ENCODE measurements at places on chromosomes 12 and 14. TPM values are rescaled to one million over a fixed set of nuclear protein-coding genes. Genes with fewer than 3 reads are reported as not detected.

CLEC1B gene
- total RNA-seq, result not detected

CD4 gene
- not detected for total RNA-seq

GRCh38 chr14:63269561-63270225 is 49.0 kb downstream of the GPHB5 start:
- no peak for DNase-seq

GPR65 gene
- total RNA-seq, result not detected

PCED1B gene
- total RNA-seq, result 1.9 TPM

GNB3 gene
- 2.3 TPM for total RNA-seq

C12orf50 gene
- not detected for total RNA-seq

NUAK1 gene
- total RNA-seq, result 68.8 TPM

DNA sequence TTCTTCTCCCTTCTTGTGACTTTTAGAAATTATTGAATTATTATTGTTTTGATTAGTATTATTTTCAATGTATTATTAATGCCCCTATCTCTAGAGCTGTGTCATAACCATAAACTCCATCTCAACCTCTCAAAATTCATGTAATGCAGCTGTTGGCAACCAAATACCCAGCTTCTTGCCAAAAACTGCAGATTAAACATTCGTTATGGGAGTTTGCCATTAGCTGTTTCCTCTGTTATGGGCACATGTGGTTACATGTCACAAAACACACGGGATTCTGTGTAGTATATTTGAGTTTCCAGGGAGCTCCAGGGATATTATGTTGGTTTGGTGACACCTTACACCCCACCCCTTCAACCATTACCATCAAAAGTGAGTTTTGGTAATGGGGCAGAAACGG is 2.8 kb upstream of the ALX1 start:
- DNase-seq, result no peak

TRIAP1 gene
- 76.2 TPM for total RNA-seq

DNA sequence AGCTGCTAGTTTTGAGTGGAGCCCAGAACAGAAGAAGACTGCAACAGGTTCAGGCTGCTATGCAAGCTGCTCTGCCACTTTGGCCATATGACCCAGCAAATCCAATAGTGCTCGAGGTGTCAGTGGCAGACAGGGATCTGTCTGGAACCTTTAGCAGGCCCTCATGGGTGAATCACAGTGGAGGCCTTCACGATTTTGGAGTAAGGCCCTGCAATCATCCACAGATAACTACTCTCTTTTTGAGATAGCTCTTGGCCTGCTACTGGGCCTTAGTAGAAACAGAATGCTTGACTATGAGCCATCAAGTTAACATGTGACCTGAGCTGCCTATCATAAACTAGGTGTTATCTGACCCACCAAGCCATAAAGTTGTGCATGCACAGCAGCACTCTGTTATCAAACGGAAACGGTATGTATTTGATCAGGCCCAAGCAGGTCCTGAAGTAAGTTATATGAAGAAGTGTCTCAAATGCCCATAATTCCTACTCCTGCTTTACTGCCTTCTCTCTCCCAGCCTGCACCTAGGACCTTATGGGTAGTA is 116.9 kb upstream of the CCDC196 start:
- DNase-seq, result no peak

PMCH gene
- total RNA-seq, result not detected

DNA sequence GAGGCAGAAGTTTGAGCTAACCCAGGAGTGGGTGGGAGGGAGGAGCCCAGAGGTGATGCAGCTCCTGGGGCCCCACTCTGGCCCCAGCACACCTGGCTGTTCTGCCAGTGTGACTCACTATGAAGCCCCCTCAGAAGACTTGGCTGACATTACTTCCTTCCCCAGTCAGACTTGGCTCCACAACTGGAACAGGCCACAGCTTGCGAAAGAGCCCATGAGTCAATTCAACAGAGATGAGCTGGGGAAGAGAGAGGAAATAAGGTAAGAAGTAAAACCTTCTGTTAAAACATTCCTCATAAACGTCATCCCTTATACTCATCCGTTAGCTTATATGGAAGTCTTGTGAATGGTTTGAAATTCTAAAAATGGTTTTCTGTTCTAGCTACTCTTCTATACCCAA is 245.9 kb downstream of the ADAMTS20 start:
- no peak for DNase-seq

- no peak for DNase-seq
Measured at GRCh38 chr12:224330-224729, 10.4 kb upstream of the SLC6A12 start.

HOXC6 gene
- 0.70 TPM for total RNA-seq

ZNF10 gene
- total RNA-seq, result 1.8 TPM

DNA sequence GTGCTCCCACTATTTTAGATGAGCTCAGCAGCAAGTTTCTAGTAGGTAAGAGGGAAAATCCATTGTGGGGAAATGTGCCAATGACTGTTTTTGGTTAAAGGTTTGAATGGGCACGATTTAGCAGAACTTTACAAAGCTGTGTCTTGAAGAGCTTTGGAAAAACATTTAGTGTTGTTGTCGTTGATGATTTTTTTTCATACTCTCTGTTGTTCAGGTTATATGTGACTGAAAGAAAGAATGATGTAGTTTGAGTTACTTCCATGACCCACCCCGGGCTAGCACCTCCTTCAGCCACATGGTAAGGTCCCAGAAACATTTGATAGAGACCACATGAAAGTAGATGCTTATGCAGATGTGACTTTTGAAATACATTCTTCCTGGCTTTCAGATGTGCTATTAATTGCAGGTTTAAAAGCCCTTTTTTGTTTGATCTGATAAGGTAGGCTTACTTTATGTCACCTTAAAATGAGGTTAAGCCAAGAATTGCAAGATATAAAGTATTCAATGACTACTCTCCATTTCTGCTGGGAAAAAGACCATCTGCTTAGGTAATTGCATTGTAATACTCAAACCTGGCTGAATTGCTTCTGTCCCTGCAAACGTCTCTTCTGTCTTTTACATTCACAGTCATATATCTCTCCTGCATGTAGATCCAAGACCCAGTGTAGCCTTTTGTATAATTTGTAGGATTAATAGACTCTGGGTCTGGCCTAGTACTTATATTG is 250.6 kb downstream of the RGS6 start:
- no peak for DNase-seq

GRCh38 chr14:30270200-30271161 is 288.5 kb upstream of the G2E3 start:
- DNase-seq, result peak; percentile 55

GRCh38 chr12:56688846-56689109 is 694 bp upstream of the PTGES3 start:
- DNase-seq, result no peak

DNA sequence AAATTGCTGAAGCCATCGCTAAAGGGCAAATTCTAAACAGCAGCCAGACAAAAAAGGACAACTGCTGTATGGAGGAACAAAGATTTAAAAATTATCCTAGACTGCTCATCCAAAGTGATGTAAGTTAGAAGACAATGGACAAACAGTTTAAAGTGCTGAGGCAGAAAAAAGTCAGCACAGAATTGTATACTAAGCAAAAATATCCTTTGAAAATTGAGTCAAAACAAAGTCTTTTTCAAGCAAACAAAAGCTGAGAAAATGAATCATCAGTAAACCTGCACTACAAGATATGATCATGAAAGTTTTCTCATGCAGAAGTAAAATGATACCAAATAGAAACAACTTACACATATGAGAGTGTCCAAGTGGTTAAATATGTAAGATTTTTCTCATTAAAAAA is 43.6 kb downstream of the EML5 start:
- DNase-seq, result no peak

- DNase-seq, result no peak
Measured at GRCh38 chr12:6635856-6636531, at the start of gene LPAR5. Gene LPAR5 (minus strand): TSS chr12:6635959. CDS start chr12:6621248, 14,711 bp downstream.

FRS2 gene
- total RNA-seq, result 22.2 TPM

DNA sequence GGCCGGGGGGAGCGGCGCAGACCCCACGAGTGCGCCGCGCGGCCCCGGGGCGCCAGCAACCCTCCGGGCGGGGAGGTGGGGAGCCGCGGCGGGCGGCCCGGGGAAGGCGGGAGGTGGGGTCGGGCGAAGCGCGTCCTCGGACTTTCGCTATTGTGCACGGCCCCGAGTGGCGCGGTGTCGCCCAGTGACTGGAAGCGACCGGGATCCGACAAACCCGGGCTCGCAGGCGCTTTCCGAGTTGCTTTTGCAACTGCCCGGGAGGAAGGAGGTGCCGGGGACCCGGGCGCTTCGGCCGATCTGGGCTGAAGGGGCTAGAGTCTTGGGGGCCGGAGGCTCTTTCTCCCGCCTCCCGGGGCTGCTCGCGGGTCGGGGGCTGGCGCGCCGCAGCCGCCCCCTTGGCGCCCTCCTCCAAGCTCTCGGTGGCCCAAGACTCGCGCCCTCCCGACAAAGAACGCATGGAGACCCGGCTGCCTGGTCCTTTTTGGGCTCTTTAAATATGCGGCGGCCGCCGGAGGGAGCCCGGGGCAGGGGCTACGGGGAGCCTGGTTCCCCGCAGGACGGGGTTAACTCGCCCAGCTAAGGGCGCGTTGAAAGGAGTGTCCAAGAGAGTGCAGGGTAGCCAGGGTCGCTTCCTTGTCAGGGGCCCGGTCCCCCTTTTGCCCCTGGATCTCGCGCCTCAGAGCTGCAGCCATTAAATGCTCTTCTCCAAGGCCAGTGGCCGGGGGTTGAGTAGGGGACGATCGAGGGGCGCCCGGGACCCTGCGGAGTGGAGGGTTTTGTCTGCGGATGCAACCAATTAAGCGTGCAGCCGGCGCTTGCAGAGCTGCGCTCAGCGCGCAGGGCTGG is 1.4 kb downstream of the HMGA2 start:
- no peak for DNase-seq

GLT8D2 gene
- 3.8 TPM for total RNA-seq

DNA sequence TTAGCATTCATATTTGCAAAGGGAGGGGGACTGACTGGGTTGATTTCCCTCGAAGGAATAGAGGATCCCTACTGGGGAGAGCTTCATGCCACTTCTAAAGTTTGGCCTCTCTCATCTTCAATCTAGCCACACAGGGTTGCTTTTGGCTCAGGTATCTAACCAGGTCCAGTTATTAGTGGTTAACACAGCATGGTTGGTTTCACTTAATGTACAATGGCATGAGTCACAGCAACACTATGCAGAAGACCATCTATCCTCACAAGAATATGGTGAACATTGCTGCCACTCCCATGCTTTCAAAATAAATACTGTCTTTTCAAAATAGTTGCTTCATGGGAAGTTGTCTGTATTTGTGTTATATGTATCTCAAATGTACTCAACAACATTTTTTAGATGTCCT is 6.6 kb upstream of the RAB3IP start:
- no peak for DNase-seq

DNA sequence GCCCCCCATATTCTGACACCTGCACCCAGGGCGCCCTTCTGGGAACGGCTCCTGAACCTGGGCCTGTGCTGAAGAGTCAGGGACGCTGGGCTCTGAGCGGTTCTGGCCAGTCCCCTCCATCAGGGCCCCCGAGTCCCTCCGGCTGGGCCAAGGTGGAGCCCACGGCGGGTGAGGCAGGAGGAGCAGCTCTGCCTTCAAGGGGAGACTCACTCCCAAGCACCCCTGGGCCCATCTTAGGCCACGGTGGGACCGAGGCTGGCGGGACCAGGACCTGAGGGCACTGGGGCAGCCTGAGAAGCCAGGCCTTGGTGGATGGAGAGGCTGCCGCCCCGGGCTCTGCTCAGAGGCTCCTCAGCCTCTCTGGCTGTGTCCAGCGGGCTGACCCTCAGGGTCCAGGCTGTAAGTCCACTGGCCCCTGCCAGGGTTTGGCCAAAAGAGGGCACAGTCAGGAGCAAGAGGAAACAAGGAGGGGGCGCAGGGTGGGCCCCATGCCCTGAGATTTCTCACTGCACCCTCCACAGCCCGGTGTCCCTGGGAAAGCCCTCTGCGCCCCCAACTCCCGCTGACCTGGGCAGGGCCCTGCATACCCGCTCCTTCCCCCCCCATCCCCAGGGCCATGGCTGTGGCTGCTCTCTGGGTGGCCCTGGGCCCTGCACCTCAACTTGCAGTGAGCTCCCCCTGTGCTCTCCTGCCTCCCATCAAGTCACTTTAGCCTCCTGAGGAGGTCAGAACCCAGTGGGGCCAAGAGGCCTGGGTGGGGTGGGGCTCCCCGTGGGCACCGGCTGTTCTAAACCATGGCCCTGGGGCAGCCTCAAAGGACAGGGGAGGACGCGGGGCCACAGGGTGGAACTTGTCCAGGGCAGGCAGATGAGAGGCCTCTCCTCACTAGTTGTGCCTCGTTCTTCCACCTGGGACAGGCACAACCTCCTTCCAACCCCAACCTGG is 266.4 kb upstream of the SFSWAP start:
- DNase-seq, result no peak

MORN3 gene
- 0.73 TPM for total RNA-seq

- DNase-seq, result no peak
Measured at GRCh38 chr12:25755971-25756260, 202.6 kb upstream of the RASSF8 start.

GRCh38 chr12:115209230-115209629 is 525.3 kb upstream of the TBX3 start:
- no peak for DNase-seq

ARMH4 gene
- 6.6 TPM for total RNA-seq

DNA sequence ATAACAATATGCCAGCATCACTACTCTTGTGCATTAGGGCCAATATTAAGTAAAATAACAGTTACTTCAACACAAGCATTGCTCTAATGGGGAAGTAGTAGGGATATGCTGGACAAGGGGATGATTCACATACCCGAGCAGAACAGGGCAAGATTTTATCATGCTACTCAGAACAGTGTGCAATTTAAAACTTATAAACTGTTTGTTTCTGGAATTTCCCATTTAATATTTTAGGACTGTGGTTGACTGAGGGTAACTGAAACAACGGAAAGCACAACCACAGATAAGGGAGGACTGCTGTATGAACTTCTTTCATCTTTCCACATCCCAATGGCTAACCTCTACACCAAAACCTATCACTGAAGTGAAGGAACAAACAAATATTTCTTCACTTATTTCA is 36.8 kb downstream of the SARNP start:
- no peak for DNase-seq

- DNase-seq, result no peak
Measured at GRCh38 chr12:4353785-4354208, 25.7 kb downstream of the FGF23 start.

DNA sequence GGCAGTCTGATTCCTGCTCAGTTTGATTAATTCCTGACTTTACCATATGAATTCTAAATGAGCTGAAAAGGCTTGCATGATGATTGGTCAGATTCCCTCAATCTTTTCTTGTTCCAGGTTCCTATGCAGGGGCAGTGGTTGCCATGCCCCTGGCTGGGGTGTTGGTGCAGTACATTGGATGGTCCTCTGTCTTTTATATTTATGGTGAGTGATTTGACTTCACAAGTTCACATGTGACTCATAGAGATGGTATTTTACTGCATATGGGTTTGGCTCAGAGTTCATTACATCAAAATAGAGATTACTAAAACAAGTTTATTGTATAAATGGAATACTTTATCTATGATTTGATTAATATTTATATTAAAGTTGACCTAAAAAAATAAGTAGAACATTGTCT is 44.8 kb downstream of the SLC17A8 start:
- DNase-seq, result no peak

TRIM9 gene
- 0.19 TPM for total RNA-seq

DNA sequence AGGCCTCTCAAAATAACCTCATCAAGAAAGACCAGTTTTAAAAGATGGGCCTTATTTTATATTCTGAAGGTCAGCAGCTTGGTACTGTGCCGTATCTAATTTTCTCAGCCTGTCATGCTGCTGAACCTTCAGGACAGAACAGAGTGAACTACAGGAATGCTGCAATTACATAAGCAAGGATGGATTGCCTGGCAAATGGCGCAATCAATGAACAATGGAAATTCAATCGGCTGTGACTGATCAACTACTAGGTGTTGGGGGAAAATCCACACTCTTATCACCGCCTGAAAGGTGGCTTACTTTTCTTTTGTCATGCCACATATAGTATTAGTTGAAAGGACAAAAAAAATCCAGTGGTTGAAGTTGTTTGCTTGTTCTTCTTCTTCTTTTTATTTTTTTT is 8.5 kb downstream of the ACSS3 start:
- no peak for DNase-seq

GRCh38 chr12:110109037-110109836 is 14.9 kb upstream of the IFT81 start:
- DNase-seq, result no peak

All from glomerular endothelial cell (primary cell).